ENCODE measurements at places on chromosomes 1 and 21.

DNA sequence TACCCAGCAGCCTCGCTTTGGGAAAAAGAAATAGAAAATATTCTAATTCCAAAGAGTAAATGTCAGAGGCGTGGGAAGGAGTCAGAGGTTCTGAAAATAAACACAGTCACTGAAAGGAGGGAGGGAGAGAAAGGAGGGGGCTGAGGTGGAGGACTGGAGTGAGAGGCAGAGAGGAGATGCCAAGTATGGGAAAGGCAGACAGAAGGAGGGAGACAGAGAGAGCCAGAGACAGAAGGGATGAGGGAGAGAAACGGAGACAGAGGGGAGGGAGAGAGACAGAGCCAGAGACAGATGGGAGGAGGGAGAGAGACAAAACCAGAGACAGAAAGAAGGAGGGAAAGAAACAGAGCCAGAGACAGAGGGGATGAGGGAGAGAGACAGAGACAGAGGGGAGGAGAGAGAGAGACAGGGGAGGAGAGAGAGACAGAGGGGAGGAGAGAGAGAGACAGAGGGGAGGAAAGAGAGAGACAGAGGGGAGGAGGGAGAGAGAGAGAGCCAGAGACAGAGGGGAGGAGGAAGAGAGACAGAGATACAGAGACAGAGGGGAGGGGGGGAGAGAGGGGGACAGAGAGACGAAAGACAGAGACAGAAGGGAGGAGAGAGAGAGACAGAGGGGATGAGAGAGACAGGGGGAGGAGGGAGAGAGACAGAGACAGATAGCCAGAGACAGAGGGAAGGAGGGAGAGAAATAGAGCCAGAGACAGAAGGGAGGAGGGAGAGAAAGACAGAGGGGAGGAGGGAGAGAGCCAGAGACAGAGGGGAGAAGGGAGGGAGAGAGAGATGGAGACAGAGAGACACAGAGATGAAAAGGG is 525.5 kb downstream of the MATN1 start:
- DNase-seq = no peak

DNA sequence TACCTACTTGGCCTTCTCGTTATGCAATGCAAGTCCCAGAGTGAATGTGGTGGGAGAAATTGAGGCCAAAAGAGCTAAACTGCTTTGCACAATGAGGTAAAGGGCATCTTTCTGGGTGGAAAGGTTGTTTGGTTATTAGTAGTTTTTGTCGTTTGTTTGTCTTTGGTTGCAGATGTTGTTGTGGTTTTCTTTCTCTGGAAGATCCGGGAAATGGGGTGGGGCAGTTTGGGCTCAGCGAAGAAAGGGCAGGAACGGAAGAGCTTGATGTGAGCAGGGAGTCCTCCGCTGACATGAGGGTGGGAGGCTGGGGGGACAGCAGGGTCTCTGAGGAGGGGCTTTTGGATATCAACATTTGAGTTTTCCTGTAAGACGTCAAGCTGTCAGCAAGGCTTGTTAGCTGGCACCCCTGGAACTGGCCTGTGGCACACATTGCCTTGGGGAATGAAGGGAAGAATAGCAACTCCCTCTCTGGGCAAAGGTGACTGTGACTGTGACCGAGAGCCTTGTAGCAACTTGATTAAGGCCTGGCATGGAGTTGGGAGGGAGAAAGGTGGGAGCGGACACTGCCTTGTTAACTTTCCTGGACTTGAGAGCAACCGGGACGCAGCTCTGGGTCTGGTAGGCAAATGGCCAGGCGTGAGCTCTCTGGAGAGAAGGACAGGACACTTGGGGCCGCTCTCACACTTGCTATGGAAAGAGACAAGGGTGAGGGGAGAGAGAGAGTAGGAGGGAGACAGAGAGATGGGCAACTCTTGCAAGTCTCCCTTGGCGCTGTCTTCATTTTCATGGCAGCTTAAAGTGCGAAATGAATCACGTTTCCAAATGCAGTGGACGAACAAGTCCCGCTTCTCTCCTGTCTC is 15.4 kb upstream of the OPRD1 start:
- no peak for DNase-seq

GRCh38 chr1:113453771-113454083 is 63.4 kb downstream of the MAGI3 start:
- DNase-seq = no peak

- no peak for DNase-seq
Observed at GRCh38 chr1:39046613-39047210, 20.6 kb downstream of the NDUFS5 start.

GRCh38 chr1:160877221-160877620 is 7.8 kb downstream of the ITLN1 start:
- DNase-seq = no peak

- DNase-seq = no peak
Observed at GRCh38 chr1:217484871-217485270, 146.0 kb downstream of the GPATCH2 start.

GRCh38 chr1:168801032-168801745 is 72.2 kb upstream of the DPT start:
- no peak for DNase-seq

- no peak for DNase-seq
Observed at GRCh38 chr1:1347663-1348419, 1.4 kb downstream of the DVL1 start.

DNA sequence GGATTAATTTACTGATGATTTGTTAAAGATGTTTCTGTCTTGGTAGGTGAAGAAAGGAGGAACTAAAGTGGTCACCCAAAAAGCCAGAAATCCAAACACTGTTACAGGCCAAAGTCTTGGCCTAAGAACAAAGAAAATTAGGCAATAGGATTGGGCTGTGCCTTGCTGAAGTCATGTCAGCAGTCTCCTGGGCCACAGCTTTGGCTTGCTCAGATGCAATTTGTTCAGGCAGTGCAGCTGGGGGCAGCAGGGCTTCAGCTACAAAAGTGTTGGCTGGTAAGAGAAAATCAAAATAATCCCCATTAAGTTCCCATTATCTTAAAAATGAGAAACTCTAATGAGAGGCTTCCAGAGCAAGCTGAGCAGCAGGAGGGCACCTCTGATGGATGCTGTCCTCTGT is 14.0 kb upstream of the RAP1A start:
- no peak for DNase-seq

DNA sequence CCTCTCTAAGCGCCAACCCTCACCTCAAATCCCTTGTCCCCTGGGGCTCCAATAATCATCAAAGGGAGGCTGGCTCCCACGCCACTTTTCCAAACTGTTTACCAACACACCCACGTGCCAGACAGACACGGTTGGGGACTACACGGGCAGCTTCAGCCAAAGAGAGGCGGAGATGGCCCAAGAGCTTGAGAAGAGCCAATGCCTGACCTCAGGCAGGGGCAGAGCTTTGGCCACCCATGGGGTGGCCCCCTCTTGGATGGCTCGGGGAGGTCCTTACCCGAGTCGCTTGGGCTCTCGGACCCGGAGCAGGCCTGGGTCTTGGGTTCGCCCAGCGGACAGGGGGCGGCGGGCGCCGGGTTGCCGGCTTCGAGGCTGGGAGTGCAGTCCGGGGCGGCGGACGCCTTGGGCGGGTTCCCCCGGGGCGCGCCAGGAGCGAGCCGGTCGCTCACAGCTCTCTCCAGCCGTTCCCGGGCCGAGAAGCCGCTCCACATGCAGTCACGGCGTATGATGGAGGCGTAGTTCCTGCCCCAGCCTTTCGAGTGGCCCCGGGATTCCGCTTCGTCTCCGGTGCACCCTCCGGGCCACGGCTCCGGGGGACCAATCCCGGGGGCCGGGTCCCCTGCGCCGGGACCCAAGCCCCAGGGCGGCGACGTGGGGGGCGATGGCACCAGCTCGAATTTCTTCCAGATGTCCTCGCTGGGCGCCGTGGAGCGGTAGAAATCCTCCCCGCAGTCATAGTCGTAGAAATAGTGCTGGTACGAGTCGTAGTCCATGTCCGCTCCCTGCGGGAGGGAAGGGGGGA is 854 bp downstream of the MYCL start:
- DNase-seq = no peak

- peak; percentile 54 for DNase-seq
Observed at GRCh38 chr1:103529746-103530145, 4.2 kb downstream of the RNPC3 start.

DNA sequence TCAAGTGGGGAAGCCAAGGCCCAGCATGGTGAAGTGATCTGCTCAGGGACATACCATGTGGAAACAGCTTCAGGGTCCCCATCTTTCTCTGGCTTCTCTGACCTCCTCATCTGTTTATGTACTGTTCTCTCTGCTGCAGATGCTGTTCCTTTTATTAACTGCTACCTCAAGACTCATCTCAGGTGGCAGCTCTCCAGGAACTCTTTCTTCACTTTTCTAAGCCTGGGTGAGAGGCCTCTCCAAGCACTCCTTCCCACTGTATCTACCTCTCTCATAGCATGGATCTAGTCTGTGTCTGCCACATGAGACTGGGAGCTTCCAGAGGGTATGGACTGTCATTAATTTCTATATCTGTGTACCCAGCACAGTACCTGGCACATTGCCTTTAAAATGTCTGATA is 73.4 kb upstream of the PPM1J start:
- DNase-seq = no peak

- no peak for DNase-seq
Observed at GRCh38 chr1:207072233-207072632, 16.4 kb upstream of the C4BPB start.

All from T-helper 2 cell treated with Interferon-gamma antibody and Interleukin-4, amounts not matched to agents 5 μg/mL and 100 μg/mL, for 36 hours (primary cell).